ENCODE measurements at places on chromosomes 6 and 20. TPM values are rescaled to one million over a fixed set of nuclear protein-coding genes. Genes with fewer than 3 reads are reported as not detected.
A peak's percentile ranks its signal among the peaks of the same experiment; 100 is the strongest.

TREM1 gene
- total RNA-seq: 1.3 TPM

ZFP57 gene
- total RNA-seq: 0.12 TPM

BTBD3 gene
- 33.6 TPM for total RNA-seq

TRIM31 gene
- 3.1 TPM for total RNA-seq

CGA gene
- total RNA-seq: not detected

AARS2 gene
- 28.6 TPM for total RNA-seq

DNAH8 gene
- 0.03 TPM for total RNA-seq

DNA sequence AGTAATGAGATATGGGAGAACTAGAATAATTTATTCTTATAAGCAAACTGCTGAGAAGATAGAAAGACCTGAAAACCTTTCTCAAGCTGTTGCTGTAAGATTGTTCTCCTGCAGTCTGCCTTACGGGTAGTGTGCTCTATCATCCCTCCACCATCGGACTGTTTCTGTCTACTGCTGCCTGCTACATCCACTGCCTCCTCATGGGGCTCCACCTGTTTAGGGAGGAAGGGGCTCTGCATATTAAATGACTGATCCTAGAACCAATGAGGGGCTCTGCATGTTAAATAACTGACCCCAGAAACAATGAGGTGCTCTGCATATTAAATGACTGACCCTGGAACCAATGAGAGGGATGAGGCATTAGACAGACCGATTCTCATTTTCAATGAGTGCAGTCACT is 654.6 kb downstream of the KIF16B start:
- DNase-seq: no peak

- no peak for DNase-seq
Observed at GRCh38 chr6:168194732-168195567, 115.9 kb upstream of the FRMD1 start.

- no peak for DNase-seq
Observed at GRCh38 chr20:1868856-1869255, 26.4 kb upstream of the SIRPA start.

GRCh38 chr20:4413314-4414049 is 308.2 kb upstream of the PRND start:
- no peak for DNase-seq

DNA sequence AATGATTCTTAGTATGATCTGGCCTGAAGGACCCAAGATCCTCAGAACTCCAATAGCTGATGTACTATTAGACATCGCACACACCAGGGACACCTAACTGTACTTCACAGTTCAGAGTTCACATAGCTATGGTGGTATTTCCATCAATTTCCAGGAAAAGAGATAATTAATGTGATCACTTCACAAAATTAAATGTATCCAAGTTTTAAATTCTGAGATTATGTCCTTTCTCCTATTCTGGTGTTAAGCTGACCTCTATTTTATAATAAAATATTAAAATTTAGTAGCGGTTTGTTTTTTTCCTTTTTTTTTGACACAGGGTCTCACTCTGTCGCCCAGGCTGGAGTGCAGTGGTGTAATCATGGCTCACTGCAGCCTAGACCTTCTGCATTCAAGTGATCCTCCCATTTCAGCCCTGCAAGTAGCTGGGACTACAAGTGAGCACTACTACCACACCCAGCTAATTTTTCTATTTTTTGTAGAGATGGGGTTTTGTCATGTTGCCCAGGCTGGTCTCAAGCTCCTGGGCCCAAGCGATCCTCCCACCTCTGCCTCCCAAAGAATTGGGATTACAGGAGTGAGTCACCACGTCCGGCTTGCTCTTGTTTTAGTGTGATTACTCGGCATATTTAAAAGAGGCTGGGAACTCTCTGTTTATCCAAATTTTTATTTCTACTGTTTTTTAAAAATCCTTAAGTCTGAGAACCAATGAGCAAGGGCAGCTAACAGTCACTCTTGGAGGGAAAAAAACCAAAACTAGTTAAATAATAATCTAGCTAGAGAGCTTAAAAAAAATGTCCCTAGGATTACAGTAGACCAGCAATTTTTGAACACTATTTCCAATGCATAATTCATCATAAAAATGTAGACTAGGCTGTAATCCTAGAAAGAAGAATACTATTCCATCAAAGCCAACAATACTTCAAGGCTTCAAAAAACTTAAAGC is 16.0 kb downstream of the KIF13A start:
- DNase-seq: no peak

- DNase-seq: no peak
Observed at GRCh38 chr20:18796282-18796833, 17.2 kb upstream of the SCP2D1 start.

GRCh38 chr6:149783551-149783950 is 34.0 kb downstream of the PCMT1 start:
- DNase-seq: no peak

DNA sequence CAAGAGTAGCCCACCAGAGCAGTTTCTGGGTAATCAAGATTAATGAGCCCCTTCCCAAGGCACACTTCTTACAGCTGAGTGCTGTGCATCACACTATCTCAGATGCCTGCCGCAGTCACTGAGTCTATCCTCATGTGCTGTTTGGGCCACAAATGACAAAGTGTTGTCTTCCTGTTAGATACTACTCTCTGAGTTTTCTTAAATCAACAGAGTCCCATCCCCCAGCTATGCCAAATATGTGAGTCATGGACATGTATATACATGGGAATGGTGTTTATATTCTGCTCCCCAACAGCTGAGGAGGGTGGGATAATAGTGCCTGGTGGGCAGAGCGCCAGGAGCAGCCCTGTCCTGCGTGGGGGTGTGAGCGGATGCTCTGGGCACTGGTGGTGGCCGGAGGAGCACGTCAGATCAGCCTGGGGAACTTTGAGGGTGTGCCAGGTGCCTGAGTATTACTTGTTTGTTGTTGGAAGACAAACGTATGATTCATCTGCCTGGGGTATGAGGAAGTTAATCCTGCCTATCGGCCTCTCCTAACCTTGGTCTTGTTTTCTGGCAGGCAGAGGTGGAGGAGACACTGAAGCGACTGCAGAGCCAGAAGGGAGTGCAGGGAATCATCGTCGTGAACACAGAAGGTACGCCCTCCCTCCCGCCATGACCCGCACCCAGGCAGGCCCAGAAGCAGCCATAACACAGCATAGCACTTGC is 9.6 kb downstream of the DYNLRB1 start:
- peak; percentile 90 for DNase-seq

DNA sequence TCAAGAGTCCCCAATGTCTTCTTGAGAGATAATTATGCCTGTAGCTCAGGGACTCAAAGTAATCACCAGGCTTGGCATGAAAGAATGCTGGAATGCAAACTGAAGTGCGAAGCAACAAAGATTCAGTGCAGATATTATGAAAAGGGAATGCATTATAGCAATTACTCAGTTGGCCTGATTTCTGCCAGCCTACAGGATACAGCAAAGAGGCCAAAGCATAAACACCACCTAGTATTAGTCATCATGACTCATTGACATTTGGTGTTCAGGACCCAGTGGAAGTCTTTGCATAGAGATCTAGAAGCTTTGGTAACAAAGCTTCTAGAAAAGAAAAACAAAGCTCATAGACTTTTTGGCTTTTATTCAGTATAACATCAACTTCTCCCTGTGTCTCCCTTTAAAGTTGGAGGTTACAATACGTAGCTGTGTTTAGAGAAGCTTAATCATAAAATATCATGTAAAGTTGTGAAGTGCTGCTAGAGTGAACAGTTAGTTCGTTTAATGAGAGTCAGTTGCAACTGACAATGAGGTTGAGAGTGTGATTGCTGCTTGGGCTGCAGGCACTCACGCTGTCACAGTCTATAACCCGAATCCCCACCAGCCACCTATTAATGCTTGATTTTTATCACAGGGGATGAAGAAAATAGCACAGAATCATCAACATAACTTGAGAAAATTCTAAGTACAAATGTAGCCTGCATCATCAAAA is 932.7 kb downstream of the TFAP2A start:
- no peak for DNase-seq

DNA sequence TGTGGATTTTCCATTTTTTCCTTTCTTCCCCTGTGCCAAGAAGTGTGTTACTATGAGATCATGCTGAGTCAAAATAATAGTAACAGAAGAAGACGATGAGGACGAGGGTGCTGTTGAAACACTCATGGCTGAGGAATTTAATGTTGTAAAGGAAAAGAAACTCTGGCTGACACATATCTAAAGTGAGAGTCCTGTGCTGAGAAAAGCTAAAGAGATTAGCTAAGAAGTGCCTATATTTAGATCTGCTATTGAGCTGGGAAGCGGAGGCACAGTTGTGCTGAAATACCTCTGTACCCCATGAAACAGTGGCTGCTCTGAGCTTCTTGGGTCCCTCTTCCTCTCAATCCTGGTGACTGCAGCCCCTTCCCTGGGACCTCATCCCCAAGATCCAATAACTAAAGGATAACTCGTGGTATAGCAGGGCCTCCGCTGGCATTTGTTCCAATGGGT is 1.1 kb upstream of the SYTL3 start:
- no peak for DNase-seq

- no peak for DNase-seq
Observed at GRCh38 chr6:163941624-163941976, 527.1 kb downstream of the QKI start.

DNA sequence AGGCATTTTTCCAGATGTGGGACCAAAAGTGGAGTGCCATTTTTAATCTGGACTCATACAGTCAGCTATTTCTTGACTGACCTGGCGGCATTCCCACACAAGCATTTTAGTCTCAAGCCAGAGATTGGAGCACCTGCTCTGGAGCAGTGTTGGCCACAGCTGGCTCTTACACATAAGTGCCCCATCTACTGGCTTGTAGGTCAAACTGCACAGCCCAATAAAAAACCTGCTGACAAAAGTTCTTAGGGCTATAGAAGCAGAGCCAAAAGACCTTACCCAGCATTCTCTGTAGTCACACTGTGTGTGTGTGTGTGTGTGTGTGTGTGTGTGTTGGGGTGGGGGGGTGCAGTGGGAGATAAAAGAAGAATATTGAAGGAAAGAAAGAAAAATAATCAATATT is 38.6 kb upstream of the SENP6 start:
- DNase-seq: no peak

GRCh38 chr6:105113422-105113821 is 66.4 kb downstream of the POPDC3 start:
- DNase-seq: no peak

DNA sequence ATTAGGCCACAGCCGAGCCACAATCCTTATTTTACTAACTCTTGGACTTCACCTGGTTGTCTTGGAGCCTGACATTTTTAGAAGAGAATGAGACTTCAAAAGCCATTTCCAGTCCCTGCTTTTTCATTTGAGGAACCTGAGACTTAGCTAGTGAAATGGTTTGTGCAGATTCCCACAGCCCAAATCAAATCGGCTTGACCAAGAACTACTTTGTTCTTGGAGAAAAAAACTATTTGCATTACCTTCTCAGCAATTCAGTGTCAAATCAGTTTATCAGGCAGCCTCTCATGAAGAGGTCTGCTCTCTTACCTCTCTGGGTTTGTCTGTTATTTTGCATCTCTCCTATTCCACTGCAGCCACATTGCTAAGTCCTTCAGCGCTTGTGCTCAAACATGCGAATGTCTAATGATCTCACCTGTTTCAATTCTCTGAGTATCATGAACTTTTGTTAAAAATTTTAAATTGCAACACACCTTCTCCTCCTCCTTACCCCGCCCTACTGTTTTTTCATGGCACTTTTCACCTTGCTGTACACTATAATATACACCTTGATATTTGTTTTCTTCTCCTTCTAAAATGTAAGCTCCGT is 573 bp upstream of the IFNGR1 start:
- DNase-seq: no peak

DNA sequence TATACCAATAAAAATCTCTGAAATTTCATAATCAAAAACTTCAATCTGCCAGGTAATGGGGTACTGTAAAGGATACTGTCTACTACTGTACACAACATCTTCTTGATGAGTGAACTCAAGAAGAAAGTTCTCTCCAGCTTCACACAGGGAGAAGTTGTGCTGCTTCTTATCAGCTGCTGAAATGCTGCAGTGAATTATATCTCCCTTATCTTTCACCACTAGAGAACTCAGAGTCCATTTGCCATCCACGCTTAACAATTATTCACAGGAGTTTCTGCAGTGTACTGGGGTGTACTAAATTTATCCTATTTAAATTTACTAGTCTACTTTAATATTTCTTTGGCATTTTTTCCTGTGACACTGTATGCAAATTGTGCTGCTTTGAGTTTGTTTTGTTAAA is 384.8 kb downstream of the TFAP2B start:
- DNase-seq: no peak

DNA sequence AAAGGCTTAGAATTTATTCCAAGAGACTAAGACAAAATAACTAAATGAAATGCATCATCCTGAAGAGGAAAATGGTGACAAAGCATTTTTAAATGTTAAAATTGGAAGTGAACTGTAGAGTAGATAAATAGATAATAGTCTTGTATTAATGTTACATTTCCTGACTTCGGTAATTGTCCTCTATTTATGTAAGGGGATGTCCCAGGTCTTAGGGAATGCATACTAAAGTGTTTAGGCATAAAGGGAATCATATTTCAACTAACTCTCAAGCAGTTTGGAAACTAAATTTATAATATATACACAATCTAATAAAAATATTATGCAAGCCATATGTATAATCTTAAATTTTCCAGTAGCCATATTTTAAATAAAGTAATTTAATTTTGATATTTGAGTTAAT is 159.3 kb downstream of the WDR27 start:
- no peak for DNase-seq

DNA sequence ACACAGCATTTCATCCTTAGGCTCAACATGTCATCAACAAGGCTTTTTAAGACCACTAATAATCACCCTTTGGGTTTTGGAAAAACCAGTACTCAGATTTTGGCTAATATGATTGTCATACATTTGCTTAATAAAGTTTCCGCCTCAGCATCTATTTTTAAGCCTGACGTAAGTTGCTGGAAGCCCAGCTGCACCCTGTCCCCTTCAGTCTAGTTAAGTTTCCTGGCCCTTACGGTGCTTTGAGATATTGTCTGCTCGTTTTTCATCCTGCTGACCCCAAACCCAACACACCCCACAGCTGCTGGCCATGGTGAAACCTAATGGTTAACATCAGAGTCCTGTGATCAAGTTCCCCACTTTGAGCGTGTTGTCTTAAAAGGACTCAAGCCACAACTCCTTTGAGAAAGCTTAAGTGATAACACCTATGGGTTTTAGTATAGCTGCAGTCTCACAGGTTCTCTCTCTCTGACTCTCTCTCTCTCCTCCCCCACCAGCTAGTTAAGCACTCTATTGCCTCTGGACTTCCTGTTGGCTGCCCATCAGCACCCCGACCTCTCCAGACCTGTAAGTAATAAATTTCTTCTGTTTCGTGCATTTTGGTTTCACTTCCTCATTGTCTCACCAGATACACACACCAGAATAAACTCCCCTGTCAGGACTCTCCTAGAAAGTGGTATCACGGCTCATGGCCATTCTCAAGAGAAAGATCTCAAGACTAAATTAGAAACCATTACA is 802.0 kb downstream of the C6orf118 start:
- no peak for DNase-seq

Data from mucosa of gallbladder (tissue), 1 donor.